ENCODE measurements at places on chromosomes 1 and 21.

GRCh38 chr21:42154237-42155044 lies 64.5 kb upstream of the ABCG1 start:
- no peak for DNase-seq

DNA sequence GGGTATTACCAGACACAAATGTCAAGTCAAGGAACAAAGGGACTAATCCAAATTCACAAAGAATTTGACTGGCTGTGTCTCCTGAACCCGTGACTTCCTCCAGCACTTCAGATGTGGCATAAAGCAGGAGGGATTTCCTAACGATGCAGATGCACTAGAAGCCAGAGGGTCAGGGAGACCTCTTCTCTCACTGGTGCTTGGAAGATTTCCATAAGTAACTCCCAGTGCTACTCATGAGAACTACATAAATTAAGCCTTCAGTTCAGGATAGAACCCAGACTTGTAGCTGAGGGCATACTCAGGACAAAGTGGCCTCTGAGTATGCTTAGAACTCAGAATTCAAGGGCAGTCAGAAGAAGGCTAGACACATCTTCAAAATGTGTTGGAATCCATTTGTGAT lies 83.6 kb upstream of the NRIP1 start:
- DNase-seq: no peak

- no peak for DNase-seq
Measured at GRCh38 chr1:57450981-57451380, 27.1 kb upstream of the DAB1 start.

GRCh38 chr1:154716011-154716410 lies 108.0 kb upstream of the ADAR start:
- DNase-seq: no peak

DNA sequence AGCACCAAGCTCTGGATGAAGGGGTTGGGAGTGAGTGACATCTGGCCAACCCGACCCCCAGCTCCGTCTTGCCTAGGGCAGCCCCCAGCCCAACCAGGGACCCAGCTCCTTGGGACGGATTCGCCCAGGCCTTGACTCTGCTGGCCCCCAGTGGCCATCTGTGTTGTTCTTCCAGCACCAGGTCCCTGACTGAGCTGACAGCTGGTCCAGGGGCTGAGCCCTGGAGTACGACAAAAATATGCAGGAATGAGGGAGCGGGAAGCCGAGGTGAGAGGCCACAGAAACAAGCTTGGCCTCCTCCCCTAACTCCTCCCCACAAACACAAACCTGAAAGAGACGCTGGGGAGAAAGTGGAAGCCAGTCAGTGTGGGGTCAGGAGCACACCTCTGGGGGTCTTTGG lies 55.0 kb upstream of the PAX7 start:
- DNase-seq: no peak

DNA sequence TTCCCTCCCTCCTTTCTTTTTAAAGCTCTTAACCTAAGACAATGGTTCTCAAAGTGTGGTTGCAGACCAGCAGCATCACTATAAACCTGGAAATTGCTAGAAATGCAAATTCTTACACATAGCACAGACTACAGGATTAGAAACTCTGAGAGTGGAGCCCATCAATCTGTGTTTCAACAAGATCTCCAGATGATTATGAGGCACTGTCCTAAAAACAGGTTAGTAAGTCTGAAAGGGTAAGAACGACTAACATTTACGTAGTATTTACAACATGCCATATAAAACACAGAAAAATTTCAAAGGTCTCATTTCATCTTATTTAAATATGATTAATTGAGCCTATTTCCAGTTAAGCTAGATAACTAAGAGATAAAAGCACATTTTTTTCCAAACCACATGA lies 138.8 kb downstream of the COP1 start:
- DNase-seq: no peak

- no peak for DNase-seq
Measured at GRCh38 chr1:111471012-111471411, 2.8 kb upstream of the C1orf162 start.

Measured in fibroblast of lung (primary cell).